ENCODE measurements at places on chromosomes 5 and 9.

DNA sequence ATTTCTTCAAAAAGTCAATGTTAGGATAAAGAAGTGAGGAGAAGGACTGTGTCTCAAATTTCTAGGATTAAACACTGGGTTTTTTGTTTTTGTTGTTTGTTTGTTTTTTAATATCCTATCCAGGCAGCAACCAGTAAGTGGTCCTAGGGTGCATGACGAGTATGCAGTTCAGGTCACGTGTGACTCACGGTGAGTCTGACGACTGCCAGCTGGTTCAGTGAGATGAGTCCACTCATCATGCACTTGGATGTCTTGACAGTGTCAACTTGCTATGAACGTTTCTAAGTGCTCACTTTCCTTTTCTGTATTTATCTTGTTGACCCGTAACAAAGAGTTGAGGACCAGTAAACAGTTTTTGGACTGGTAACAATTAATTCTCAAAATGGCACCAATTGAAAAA, 32.7 kb downstream of the ATG10 start:
- DNase-seq = no peak

GRCh38 chr5:82694711-82695285, 382.4 kb downstream of the TMEM167A start:
- no peak for DNase-seq

- no peak for DNase-seq
These were observed 42.4 kb downstream of the TRIO start for GRCh38 chr5:14185326-14186058.

GRCh38 chr9:122265149-122265915, 650 bp downstream of the MRRF start:
- DNase-seq = peak; percentile 38

GRCh38 chr9:99019510-99020331, 76.0 kb downstream of the COL15A1 start:
- no peak for DNase-seq

- DNase-seq = no peak
These were observed 106.5 kb downstream of the BNC2 start for GRCh38 chr9:16763946-16764345.

DNA sequence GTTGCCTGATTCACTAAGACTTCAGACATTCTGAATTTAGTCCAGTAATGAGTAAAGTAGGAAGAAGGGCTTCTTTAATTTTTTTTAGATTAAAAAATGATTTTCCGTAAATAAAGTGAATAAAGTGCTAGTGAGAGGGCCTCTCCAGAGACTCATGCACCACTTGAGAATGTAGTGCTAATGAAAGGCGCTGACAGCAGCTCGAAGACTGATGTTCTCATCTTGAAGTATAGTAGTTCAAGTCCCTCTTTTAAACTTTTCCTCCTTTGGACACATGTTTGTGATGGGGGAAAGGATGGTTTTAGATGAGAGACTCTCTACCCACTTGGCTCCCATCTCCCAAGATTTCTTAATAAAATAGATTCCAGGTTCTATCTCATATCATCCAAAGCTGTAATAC, 48.5 kb downstream of the G3BP1 start:
- DNase-seq = no peak
